ENCODE measurements at places on chromosomes 1 and 21.

GRCh38 chr1:40784771-40785151 lies 1.2 kb downstream of the KCNQ4 start:
- no peak for DNase-seq

GRCh38 chr21:39127506-39127905 lies 55.7 kb downstream of the PSMG1 start:
- DNase-seq, result no peak

GRCh38 chr1:56758135-56758534 lies 61.1 kb downstream of the FYB2 start:
- DNase-seq, result no peak

- no peak for DNase-seq
These were observed 103.8 kb upstream of the PDE4B start for GRCh38 chr1:65688848-65689247.

DNA sequence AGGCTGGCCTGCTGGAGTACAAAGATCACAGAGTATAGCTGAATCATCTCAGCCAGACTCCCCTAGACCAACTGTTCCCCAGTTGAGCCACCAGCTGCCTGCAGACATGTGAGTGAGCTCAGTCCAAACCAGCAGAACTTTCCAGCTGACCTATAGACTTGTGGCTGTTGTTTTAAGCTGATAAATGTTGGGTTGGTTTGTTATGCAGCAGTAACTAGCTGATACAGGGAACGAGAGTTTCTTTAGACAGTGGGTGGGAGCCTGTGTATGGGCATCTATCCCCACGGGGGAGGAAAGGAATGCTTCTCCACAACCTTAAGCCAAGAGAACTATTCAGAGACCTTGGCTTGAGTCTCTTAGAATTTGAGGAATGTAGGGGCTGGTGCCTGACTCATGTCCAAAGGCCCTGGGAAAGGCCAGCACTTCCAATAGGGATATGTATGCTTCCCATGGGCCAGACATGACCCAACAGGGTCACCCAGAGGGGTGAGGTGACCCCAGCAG lies 30.1 kb downstream of the SLC1A7 start:
- DNase-seq, result no peak

DNA sequence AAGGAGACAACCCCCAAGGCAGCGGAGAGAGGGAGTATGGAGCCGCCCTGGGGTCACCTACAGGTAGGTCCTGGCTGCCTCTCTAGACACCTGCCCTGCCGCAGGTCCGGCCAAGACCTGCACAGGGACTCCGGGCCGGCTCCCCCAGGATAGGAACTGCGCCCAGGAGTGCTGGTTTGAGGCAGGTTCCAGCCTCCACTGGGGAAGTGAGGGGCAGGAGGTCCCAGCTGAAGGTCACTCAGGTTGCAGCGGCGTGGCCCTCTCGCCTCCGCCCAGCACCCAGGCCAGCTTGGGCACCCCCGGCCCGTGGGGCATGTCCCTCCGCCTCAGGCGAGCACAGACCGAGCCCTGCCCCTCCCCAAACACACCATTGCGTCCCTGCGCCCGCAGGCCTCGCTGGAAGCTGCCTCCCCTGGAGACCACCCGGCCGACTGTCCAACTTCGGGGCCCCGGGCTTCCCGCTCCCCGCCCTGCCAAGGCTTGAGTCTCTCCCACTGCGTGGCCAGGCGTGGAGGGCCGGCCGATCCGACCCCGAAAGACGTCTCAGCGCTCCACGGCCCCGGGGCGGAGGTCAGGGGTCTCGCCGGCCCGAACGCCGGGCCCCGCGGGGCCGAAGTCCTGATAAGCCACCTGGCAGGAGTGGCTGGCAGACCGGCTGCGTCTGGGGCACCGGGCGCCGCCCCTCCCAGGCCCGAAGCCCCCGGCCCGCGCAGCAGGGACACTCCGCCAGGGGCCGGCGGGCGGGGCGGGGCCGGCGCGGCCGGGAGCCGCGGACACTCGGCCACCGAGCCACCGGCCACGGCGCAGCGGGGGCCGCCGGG lies 1.4 kb upstream of the SKI start:
- DNase-seq, result no peak

GRCh38 chr1:196481616-196482015 lies 126.6 kb downstream of the KCNT2 start:
- no peak for DNase-seq

DNA sequence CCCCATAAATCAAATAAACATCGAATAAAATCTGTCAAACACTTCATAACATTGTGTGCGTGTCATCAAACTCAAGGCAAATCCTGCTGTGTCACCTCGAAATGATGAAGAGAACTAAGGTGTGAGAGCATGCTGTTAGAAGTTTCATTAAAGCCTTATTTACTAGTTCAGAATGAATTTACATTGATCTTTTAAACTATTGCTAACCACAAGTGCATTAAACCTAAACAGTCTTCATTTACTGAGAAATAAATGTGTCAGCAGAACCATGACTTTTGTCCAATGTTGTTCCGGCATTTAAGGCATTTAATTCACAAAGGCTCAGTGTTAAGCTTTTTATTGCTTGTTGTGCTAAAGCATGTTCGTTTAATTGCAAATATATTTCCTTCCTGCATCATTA lies 474.4 kb downstream of the SETD4 start:
- DNase-seq, result no peak

- no peak for DNase-seq
These were observed 29.6 kb upstream of the SFPQ start for GRCh38 chr1:35222322-35223083.

- DNase-seq, result no peak
These were observed 33.3 kb downstream of the LAMB3 start for GRCh38 chr1:209618756-209619420.

DNA sequence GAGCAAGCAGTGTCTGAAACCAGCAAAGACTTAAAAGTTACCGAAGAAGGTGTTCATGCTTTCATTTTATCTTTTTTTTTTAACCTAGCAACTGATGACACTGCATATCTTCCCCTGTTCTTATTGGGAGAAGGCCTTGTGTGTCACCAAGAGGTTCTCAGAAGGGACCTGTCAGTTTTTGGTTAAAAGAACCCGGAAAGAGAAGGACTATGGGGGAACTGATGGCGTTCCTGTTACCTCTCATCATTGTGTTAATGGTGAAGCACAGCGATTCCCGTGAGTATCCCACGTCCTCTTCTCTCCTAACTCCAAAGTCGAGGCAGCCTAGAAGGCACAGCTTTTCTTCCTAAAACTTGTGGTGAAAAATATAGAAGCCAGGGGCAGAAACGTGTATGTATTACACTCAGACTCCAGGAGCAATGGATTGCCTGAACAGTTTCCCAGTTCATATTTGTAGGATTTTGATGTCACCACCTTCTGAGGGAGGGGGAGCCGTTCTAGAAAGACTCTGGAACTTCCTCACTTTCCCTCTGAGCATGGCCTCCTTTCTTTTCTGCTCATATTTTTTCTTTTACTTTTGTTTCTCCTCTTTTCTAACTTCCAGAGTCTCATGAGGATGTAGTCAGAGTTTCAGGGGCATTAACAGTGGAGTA lies at the start of gene MR1:
Gene MR1 (plus strand): TSS at position 185 of the 653 bp plus-strand sequence. CDS start 25 bp downstream, at position 210.
- peak; percentile 15 for DNase-seq
